ENCODE measurements at places on chromosomes 3 and 15. TPM values are rescaled to one million over a fixed set of nuclear protein-coding genes. Genes with fewer than 3 reads are reported as not detected.

DNA sequence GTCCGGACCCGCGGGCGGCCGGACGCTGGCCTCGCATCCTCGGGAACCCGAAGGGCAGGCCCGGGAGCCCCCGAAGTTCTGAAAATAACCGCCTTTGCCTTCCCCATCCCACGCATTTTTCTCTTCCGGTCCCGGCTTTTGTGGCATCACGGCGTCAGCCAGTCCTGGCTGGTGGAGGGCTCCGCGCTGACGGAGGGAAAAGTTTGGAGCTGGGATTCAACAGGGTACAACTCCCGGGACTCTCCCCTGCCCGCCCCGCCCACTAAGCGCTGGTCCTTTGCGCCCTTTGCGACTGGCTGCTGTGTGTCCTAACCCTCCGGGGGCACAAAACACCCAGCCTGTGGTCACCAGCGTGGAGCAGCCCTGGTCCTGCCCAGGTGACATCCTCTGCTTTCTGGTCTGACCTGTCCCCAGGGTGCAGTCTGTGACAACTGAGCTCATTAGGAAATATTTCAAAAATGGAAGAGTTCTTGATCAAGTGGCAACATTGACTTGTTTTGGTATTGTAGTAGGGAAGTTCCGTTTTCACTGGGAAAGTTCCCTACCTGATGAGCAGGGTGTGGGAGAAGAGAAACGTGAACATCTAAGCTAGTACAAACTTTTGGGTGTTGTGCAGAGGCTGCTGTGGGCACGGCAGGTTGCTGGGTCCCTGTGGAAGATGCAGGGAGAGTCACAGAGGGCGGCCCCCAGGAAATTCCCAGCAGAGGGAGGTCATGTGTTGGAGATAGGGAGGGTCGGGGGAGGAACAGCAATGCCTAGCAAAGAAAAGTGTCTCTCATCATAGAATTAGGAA, 775 bp downstream of the ARNT2 start:
- H3K4me3 ChIP-seq = peak overlapping the region; percentile 22
- DNase-seq = peak; percentile 42
- peaks cover 18% of the 10 kb centered on the region for H3K4me1 ChIP-seq
- peak overlapping the region; percentile 69 for H3K27ac ChIP-seq

DNA sequence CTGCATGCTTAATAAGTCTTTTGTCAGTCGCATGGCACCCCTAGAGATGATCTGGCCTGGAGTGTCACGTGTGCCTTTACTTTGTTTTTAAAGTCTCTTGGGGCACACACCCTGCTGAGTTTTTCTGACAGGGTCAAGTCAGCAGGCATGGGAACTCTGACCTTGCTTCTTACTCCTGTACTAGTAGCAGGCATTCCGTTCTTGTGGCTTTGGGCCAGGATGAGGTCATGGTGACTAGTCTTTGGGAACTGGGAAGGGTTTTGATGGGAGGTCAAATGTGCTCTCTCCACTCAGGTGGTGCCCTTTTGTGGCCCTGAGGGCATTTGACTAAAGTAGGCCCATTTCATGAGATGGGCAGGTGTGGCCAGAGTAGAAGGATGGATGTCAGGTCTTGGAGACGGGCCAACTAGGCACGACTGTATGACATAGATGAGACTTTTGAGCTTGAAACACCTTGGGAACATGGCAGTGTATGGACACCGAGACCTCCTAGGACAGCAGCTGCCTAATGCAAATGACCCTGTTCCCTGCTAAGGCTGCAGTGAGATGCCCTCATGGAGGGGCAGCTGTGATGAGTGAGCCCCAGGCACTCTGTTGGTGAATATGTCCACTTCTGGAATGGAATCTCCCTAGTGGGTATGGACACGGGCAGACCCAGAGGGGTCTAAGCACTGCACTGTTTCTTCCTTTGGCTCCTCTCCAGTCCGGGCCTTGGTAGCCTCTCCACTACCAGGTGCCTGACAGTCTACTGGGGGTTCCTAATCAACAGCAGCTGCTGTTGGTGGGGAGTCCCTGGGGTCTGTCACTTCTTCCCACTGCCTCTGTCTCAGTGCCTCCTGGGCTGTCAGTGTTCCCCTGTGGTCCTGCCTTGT, 16.4 kb downstream of the SRPRB start:
- peak overlapping the region; percentile 55 for H3K27ac ChIP-seq
- peak; percentile 94 for DNase-seq
- H3K27me3 ChIP-seq = no peaks in the 10 kb centered on the region
- no peak overlapping the region for H3K4me3 ChIP-seq

- H3K27me3 ChIP-seq = no peaks in the 10 kb centered on the region
- H3K36me3 ChIP-seq = no peaks in the 10 kb centered on the region
- no peak for DNase-seq
- no peak overlapping the region for H3K27ac ChIP-seq
- H3K4me1 ChIP-seq = no peaks in the 10 kb centered on the region
- no peak overlapping the region for H3K4me3 ChIP-seq
Measured at GRCh38 chr3:24641628-24642027, 147.0 kb upstream of the THRB start.

DNA sequence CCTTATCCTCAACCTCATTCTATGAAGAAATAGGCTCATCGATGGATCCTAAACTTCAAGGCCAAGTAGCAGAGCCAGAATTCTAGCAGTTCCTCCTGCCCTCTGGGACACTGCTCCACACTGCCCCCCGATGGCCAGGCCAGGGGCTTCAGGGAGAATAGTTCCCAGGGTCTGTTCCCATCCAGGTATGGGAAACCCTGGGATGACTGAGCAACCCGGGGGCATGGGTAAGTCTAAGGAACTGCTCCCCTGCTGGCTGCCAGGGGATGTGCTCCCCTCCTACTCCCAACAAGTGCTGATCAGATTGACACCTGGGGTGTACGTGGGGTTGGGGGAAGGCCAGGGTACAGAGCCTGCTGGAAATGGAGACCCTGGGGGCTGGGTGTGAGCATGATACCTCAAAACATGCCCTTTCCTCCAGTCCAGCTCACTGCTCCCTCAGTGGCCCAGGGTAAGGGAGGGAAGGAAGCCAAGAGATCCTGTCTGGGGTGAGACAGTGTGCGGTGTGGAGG, 7.6 kb downstream of the ULK3 start:
- H3K4me3 ChIP-seq = no peak overlapping the region
- no peaks in the 10 kb centered on the region for H3K4me1 ChIP-seq
- no peaks in the 10 kb centered on the region for H3K36me3 ChIP-seq

- H3K4me3 ChIP-seq = no peak overlapping the region
- DNase-seq = no peak
- no peaks in the 10 kb centered on the region for H3K36me3 ChIP-seq
- no peaks in the 10 kb centered on the region for H3K27me3 ChIP-seq
Measured at GRCh38 chr15:97168704-97169475, 791.6 kb upstream of the ARRDC4 start.

DNA sequence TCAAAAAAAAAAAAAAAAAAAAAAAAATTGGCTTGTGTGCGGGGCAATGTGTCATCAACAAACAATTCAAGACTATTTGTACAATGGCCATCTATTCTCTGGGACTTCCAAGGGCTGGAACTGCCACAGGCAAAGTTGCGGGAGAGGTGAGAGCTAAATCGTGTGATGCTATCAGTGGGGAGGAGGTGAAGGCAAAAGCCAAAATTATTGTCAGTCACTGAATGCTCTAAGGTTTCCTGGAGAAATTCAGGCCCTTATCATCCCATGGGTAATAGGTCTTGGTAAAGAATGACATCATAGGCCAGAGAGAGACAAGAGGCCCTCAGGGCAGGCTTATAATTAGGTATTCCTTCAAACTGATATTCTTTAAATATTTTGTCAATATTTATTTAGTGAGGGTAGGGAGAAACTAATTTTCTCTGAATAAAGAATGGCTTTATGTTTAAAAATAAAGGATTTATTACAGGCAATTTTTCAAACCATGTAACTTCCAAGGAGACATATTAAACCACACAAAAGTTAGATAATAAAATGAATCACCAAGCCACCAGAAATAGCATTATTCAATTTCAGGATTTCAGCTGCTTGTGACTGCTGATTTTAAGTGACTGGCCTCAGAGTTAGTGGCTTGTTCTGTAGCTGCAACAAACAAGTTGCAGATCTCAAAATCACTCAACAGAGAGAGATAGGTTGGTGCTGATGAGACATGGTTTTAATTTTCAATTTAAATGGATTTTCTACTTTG, 226.3 kb upstream of the MRPL3 start:
- H3K4me3 ChIP-seq = no peak overlapping the region
- H3K4me1 ChIP-seq = no peaks in the 10 kb centered on the region
- no peak overlapping the region for H3K27ac ChIP-seq
- no peaks in the 10 kb centered on the region for H3K36me3 ChIP-seq

GRCh38 chr3:113963879-113964278, 16.1 kb downstream of the ZDHHC23 start:
- H3K4me3 ChIP-seq = no peak overlapping the region
- no peak for DNase-seq
- no peaks in the 10 kb centered on the region for H3K27me3 ChIP-seq
- H3K36me3 ChIP-seq = no peaks in the 10 kb centered on the region
- no peak overlapping the region for H3K27ac ChIP-seq
- H3K4me1 ChIP-seq = no peaks in the 10 kb centered on the region

DNA sequence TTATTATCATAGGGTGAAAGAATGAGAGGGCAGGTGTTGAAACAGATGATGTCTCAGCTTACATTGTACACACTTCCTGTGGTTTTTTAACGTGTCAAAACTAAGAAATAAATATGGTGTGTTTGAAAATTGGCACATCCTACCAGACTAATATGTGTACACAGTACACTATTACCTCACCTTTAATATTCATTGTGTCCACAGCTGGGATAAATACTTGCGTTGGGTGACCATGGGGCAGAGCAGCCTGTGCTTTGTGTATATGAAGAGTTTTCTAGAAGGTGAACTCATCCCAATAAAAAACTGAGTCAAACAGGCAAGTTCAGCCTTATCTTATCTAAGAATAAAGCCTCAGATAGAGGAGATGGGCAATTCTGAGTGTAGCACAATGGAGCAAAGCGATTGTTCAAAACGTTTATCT, 17.3 kb downstream of the SUCNR1 start:
- no peak overlapping the region for H3K27ac ChIP-seq
- no peaks in the 10 kb centered on the region for H3K4me1 ChIP-seq
- no peaks in the 10 kb centered on the region for H3K27me3 ChIP-seq
- no peak for DNase-seq
- H3K36me3 ChIP-seq = no peaks in the 10 kb centered on the region

DNA sequence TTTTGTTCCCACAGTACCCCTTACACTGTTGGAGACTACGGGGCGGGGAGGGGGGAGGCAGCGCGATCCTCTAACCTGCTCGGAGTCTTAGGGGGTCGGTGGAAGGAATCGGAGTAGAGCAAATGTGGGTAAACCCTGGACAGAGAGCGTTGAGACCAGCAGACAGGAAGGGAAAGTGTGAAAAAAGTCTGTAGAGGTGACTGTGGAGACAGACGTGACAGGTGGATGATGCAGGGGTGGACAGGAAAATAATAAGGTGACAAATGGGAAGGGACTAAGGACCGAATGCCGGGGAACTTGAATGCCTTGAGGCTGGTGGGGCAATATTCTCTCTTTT, 424 bp downstream of the EAF2 start:
- H3K4me3 ChIP-seq = peak overlapping the region; percentile 84
- no peaks in the 10 kb centered on the region for H3K36me3 ChIP-seq
- DNase-seq = no peak
- H3K27me3 ChIP-seq = no peaks in the 10 kb centered on the region

DNA sequence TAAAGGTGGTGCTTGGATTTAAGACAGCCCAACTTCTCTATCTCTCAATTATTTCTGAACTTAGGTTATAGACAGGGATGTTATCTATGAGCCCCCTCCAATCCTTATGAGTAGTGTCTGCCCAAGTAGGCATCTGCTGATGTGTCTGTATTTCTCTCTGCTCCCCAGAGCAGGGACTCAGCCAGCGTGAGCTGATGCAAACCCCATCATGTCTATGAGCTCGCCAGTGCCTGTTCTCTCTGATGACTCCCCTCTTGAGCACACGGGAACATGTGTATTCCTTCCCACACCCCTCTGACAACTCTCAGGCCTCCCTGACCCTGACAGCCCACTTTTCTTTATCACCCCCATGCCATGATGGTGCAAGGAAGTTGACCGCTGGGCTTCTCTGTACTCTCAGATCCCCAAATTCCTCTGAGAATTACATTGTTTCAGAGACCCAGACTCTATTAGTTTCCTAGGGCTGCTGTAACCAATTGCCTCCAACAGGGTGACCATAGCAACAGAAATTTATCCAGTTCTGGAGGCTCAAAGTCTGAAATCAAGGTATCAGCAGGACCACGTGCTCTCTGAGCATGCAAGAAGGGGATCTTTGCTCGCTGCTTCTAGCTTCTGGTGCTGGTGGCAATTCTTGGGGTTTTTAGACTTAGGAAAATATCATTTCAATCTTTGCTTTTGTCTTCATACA, 73.5 kb upstream of the ST8SIA2 start:
- no peak overlapping the region for H3K4me3 ChIP-seq
- H3K27ac ChIP-seq = no peak overlapping the region
- DNase-seq = no peak
- H3K4me1 ChIP-seq = no peaks in the 10 kb centered on the region
- H3K36me3 ChIP-seq = no peaks in the 10 kb centered on the region
- peaks cover 4% of the 10 kb centered on the region for H3K27me3 ChIP-seq

GRCh38 chr15:31265871-31266711, 60.5 kb upstream of the KLF13 start:
- H3K36me3 ChIP-seq = no peaks in the 10 kb centered on the region
- DNase-seq = peak; percentile 68
- H3K27ac ChIP-seq = no peak overlapping the region
- H3K27me3 ChIP-seq = no peaks in the 10 kb centered on the region

GRCh38 chr3:174417573-174417972, 441.6 kb upstream of the NAALADL2 start:
- DNase-seq = no peak
- H3K4me1 ChIP-seq = no peaks in the 10 kb centered on the region
- no peaks in the 10 kb centered on the region for H3K27me3 ChIP-seq
- no peak overlapping the region for H3K27ac ChIP-seq

GRCh38 chr15:67803996-67804843, 21.1 kb upstream of the SKOR1 start:
- H3K36me3 ChIP-seq = no peaks in the 10 kb centered on the region
- no peak overlapping the region for H3K4me3 ChIP-seq
- H3K27ac ChIP-seq = no peak overlapping the region
- H3K27me3 ChIP-seq = no peaks in the 10 kb centered on the region
- H3K4me1 ChIP-seq = no peaks in the 10 kb centered on the region

- no peaks in the 10 kb centered on the region for H3K36me3 ChIP-seq
- H3K27ac ChIP-seq = no peak overlapping the region
- no peaks in the 10 kb centered on the region for H3K27me3 ChIP-seq
Measured at GRCh38 chr3:107953722-107954121, 137.1 kb downstream of the CD47 start.

DNA sequence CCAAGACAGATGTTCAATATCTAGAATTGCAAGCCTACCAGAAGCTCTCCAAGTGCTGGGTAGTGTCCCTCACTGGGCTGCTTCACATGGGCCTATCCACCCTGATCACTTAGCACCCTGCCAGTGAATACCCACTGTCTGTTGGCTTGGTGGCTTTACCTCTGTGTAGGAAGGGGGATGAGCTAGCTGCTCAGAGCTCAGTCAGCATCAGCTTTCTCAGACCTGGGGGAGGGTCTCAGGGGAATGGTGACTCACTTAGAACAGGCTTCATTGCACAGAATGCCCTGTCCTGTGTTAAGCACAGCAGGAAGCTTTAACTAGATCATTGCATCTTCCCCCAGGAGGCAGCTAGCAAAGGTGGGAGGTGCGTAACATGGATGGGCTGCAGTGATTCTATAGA, 209.8 kb downstream of the PDCD6IP start:
- no peak overlapping the region for H3K27ac ChIP-seq
- H3K4me3 ChIP-seq = no peak overlapping the region
- H3K36me3 ChIP-seq = no peaks in the 10 kb centered on the region
- no peaks in the 10 kb centered on the region for H3K4me1 ChIP-seq
- no peak for DNase-seq
- H3K27me3 ChIP-seq = no peaks in the 10 kb centered on the region

The RASGRF1 gene
- 1.0 TPM for total RNA-seq

The LMOD3 gene
- total RNA-seq = not detected

The SNURF gene
- 1.6 TPM for total RNA-seq

The TGM5 gene
- not detected for total RNA-seq

The COL7A1 gene
- total RNA-seq = 2.3 TPM

The STRIT1 gene
- not detected for total RNA-seq

The CACNA2D3 gene
- total RNA-seq = not detected

Measured in body of pancreas (tissue), 4 donors.